ENCODE measurements at places on chromosomes 12 and 14.
A peak's percentile ranks its signal among the peaks of the same experiment; 100 is the strongest.

GRCh38 chr14:50590464-50590863 is 30.5 kb downstream of the ATL1 start:
- DNase-seq, result no peak

DNA sequence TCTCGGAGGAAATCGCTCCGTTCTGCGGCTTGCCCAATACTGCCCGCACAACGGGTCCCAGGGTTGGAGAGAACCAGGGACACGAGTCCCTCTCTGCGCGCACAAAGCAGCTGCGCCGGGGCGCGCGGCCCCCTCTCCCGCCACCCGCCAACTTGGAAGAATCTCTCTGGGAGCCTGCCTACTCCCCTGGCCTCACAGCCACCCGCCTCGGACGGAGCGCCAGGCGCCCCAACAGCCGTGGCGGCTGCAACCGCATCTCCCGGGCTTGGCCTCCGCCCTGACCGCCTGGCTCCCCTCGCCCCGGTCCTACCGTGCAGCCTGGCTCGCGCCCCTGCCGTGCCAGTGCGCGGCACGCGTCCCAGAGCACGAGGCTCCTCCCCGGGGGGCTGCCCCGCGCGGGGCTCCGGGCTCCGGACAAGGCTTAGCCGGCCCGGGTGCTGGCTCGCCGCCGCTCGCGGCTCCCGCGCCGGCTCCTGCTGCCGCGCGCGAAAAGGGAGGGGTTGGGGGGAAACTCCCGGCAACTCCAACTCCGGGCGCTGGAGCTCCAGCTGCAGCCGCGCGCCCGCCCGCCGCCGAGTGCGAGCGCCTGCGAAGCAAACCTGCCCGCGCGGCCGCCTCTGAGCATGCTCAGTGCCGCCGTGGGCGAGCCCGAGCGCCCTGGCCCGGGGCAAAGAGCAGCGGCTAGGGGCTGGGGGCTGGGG is at the start of gene STXBP6:
Gene STXBP6, minus strand, starts transcription at position 580 of the 701 bp plus-strand sequence. CDS start 75,329 bp downstream, outside the sequence.
- peak; percentile 55 for DNase-seq

GRCh38 chr14:35046048-35046750 is at the start of gene FAM177A1:
TSS of gene FAM177A1 (plus strand) at chr14:35046272. CDS start at chr14:35046464, 192 bp downstream.
- DNase-seq, result peak; percentile 97

- no peak for DNase-seq
These were observed 123.5 kb upstream of the CAND1 start for GRCh38 chr12:67145692-67146091.

DNA sequence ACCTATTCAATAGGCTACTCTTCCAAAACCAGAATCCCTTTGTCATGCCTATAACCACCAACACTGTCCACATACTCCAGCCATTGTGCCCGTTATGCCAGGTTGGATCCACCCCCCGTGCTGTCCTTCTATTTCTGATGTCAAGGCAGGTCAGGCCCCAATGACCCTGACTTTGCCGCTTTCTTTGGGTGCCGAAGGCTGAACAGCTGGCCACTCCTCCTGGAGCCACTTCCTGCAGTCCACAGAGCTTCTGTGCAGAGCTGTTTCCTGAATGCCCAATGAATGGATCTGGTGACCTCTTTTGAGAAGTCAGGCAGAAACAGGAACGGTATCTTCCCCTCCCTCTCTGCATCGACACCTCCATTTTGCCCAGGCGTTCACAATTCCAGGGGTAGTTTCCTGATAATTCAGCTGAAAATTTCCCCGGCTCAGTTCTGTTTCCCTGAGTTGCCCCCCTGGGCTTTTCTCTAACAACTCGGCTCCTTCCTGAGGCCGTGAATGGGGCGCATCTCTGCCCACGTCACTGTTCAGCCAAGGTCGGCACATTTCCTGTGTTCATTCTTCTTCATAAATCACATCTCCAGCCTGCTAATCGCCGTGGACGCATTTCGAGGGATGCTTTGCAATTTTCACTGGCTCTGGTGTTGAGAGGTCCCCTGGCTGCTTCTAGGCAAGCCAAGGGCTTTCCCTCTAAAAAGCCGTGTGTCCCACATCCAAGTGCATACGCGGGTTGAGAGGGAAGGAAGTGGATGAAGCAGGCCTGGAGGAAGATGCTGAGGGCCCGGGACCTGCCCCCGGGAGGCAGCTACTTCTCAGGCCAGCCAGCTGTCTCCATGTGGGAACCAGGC is 86.5 kb downstream of the PAPOLA start:
- no peak for DNase-seq

DNA sequence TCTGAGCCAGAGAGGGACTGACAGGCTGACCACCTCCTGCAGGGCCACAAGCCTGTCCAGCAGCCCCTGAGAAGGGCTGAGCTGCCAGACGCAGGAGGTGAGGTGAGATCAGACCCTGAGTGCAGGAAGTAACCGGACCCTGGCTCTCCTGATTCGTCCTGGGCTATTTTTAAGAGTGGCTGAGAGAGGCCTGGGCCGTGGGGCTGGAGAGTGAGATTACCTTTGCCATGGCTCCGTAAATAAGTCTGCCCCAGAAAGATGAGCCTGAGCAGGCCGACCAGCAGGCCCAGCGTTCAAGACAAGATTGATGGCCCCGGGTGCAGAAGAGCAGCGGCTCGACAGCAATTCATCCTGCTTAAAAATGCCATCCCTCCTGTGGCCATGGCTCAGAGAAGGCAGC is 54.2 kb downstream of the SPTB start:
- DNase-seq, result no peak

DNA sequence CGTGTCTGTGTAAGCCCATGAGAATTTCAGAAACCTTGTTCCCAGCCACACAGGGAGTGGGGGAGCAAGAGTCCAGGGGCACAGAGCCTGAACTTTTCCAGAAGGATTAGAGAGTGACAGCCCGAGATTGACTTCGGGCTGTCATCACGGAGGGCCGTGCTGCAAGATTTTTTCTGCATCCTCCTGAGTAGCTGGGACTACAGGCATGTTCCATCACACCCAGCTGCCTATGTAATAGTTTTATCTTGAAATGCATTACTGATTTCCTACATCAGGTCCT is 14.4 kb downstream of the EVL start:
- no peak for DNase-seq

GRCh38 chr12:66017736-66018135 is 112.8 kb downstream of the LLPH start:
- no peak for DNase-seq

- no peak for DNase-seq
These were observed 310.3 kb downstream of the TMEM121 start for GRCh38 chr14:105836730-105837129.

GRCh38 chr12:52521568-52522266 is 1.5 kb upstream of the KRT5 start:
- no peak for DNase-seq

- DNase-seq, result no peak
These were observed 49.2 kb upstream of the CCND2 start for GRCh38 chr12:4224206-4224889.

GRCh38 chr14:103872481-103873113 is 25.2 kb upstream of the PPP1R13B start:
- no peak for DNase-seq

GRCh38 chr12:119544765-119545625 is 48.6 kb upstream of the TMEM233 start:
- peak; percentile 37 for DNase-seq

DNA sequence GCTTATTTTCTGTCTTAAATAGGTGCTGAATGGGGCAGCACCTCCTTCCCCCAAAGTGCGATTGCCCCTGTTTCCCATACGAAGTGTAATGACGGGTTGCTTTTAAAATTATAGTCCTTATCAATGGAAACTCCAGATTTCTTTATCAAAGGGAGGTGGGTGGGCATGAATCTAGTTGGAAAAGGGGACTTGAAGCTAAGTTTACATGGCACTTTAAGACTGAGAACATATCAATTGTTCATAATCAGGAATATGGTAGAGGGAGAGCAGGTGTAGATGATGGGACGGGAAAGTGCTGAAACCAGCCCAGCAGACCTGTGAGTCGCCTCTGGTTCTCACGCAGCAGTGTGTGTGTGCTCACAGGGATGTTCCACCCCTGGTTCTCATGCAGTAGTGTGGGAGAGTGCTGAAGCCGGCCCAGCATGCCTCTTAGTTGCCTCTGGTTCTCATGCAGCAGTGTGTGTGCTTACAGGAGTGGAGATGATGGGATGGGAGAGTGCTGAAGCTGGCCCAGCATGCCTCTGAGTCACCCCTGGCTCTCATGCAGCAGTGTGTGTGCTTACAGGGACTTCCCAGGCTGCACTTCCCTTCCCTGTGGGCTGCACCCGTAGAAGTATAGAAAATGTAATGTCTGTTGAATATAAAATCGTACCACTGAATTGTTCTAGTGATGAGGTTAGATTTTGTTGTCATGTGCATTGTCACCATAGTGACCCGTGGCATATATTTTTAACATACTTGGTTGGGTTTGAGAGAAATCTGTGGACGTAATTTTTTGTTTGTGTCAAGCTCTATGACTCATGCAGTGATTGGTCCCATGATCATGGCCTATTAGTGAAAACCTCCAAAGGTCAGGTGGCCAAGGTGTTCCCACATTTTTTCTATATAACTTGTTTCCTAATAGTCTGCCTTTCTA is 51.6 kb downstream of the GPATCH2L start:
- DNase-seq, result no peak

DNA sequence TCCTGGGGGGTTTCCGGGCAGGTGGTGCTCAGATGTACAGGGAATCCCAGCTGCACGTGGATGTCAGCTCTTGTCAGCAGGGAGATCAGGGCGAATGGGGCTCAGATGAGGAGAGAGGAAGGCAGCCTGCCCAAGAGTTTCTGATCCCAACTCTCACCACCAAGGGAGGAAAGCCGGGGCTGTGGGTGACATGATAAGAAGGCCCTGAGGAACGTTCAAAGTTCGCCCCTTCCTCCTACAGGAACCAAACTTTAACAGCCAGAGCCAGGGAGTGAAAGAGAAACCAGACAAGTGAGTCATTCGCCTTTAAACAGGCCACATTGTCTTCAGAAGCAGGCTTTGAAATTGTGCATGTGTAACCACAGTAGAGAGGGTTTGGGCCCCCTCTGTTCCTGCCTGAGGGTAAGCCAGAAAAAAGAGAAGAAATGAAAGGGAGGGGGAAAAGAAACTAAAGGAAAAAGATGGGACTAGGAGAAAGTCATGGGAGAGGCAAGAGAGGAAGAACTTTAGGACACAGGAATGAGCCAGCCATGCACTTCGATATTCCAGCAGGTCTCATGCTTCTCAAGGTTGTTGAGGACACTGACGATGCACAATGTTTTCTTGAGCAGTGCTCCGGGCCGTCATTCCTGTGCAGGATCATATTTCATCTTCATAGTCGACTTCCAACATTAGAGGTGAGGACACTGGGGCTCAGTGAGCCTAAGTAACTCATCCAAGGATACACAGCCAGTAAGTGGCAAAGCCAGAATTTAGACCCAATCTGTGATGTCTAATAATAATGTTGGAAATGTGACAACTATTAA is 691.4 kb upstream of the TBX3 start:
- DNase-seq, result no peak

DNA sequence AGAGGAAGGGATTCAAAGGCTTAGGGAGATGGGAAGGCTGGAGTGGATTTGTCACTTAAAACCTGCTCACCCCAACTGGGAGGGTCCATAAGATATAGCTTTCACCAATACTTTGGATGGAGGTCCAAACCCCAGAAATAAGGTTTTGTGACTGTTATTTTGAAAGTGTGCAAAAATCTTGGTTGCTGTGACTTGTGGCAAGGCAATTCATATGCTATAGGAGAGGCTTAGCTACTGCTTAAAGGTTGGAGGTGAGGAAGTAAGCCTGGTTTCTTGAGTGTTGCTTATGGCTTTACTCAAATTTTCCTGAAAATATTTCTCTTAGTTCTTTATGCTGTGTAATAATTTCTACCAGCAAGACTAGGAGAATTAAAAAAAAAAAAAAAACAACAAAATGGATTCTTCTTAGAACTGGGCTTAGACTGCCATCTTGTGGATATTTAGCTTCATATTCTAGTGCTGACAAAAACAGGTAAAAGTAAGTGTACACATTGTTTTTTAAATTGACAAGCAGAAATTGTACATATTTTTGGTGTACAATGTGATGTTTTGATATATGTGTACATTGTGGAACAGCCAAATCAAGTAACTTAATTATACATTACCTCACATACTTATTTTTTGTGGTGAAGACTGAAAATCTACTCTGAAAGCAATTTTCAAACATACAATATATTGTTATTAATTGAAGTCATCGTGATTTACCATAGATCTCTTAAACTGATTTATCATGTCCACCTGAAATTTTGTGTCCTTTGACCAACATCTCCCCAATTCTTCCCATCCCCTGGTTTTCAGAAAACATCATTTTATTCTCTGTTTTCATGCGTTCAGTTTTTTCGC is 23.0 kb downstream of the PDE6H start:
- peak; percentile 57 for DNase-seq

- no peak for DNase-seq
These were observed 77.2 kb downstream of the RPL10L start for GRCh38 chr14:46574221-46574977.

- no peak for DNase-seq
These were observed 157.2 kb downstream of the PAX9 start for GRCh38 chr14:36818794-36819384.

- DNase-seq, result no peak
These were observed 179.4 kb downstream of the ESR2 start for GRCh38 chr14:64114796-64115195.

GRCh38 chr12:30219047-30219446 is 435.3 kb upstream of the TMTC1 start:
- DNase-seq, result no peak

DNA sequence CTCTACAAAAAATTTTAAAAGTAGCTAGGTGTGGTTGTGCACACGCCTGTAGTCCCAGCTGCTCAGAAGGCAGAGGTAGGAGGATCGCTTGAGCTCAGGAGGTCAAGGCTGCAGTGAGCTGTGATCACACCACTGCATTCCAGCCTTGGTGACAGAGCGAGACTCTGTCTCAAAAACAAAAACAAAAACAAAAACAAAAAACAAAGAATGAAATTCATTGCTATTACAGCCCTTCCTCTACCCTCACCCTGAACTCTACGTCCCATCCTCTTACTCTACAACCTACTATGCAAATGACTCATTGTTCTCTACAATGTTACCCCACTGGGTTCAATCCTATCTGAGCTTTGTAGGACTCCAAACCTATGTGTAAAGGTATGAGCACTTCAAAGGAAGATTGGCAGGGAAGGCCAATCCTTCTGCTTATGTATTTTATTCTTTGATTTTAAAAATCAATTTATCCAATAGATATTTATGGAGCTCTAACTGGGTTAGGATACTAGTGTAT is 39.3 kb downstream of the NINJ2 start:
- DNase-seq, result no peak

GRCh38 chr14:89212386-89213235 is 204.4 kb downstream of the FOXN3 start:
- no peak for DNase-seq

- DNase-seq, result no peak
These were observed 65.2 kb downstream of the TBC1D30 start for GRCh38 chr12:64889434-64890216.

GRCh38 chr12:104407922-104408321 is 48.8 kb upstream of the CHST11 start:
- no peak for DNase-seq

- no peak for DNase-seq
These were observed 220.5 kb downstream of the BCAT1 start for GRCh38 chr12:24728366-24728765.

DNA sequence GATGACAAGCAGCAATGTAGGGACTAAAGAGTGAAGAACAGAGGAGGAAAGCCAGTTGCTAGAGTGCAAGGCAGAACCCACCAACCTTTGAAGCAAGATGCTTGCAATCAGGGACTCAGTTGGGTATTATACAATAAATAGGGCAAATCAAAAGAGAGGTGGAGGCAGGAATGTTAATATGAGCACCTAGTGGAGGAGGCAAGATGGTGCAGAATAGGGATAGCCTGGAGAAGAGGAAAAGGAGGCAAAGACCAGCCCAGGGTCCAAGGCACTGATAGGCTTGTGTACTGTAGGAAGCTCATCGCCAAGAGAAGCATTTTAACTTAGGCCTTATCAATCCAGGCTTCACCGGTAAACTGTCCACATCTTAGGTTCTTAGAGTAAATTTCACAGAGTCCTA is 137.2 kb downstream of the ARMH4 start:
- no peak for DNase-seq

Measured in NCI-H2081 (cell line).